T-helper 2 cell (primary cell): ENCODE measurements at places on chromosomes 6 and 20.

DNA sequence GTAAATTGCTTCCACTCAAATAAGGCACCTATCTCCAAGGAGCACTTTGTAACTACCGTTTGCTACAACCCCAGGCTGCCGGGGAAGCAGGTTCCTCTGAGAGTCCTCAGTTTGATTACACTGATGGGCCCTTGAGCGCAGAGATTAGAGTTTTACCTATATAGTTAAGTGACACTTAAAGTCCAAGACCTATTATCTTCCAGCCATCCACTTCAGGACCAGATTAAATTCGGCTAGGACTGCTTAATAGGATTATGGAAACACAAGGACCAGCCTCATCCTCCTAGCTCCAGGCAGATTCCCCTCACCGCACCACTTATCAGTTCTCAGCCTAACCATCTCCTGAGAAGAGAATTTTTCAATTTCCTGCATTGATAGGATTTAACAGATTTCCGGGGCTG, 64.7 kb upstream of the TIAM2 start:
- no peak for DNase-seq

DNA sequence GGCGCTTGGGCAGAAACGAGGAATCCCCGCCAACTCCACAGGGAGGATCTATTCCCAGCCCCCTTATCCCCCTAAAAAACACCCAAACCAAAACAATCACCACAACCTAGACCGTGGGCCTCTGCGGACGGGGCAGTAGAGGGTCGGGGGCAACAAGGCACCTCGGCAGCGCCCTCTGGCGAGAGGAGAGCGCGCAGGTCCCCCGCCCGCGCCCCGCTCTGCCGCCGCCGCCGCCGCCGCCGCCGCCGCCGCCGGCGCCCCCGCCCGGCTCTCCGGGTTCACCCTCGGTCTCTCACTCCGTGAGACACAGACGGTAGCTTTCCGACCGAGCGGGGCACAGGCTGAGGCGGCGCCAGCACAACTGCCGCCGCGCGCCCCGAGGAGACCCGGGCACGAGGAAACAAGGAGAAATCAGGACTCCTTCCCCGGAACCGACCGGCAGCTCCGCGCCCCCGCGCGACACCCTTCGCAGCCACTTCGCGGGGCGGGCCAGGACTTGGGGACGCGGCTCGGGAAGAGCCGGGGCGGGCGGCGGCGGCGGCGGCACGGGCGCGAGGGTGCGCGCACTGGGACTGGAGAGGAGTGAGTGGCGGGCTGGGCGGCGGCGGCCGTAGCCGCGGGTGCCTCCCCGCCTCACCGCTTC, at the start of gene SLC35F1:
SLC35F1 (plus strand) TSS at position 307 of the 643 bp plus-strand sequence.
- DNase-seq: peak; percentile 22

GRCh38 chr6:165186041-165186440, 123.4 kb downstream of the C6orf118 start:
- DNase-seq: no peak

- DNase-seq: no peak
Observed at GRCh38 chr20:15022921-15023320, 685.5 kb upstream of the FLRT3 start.

DNA sequence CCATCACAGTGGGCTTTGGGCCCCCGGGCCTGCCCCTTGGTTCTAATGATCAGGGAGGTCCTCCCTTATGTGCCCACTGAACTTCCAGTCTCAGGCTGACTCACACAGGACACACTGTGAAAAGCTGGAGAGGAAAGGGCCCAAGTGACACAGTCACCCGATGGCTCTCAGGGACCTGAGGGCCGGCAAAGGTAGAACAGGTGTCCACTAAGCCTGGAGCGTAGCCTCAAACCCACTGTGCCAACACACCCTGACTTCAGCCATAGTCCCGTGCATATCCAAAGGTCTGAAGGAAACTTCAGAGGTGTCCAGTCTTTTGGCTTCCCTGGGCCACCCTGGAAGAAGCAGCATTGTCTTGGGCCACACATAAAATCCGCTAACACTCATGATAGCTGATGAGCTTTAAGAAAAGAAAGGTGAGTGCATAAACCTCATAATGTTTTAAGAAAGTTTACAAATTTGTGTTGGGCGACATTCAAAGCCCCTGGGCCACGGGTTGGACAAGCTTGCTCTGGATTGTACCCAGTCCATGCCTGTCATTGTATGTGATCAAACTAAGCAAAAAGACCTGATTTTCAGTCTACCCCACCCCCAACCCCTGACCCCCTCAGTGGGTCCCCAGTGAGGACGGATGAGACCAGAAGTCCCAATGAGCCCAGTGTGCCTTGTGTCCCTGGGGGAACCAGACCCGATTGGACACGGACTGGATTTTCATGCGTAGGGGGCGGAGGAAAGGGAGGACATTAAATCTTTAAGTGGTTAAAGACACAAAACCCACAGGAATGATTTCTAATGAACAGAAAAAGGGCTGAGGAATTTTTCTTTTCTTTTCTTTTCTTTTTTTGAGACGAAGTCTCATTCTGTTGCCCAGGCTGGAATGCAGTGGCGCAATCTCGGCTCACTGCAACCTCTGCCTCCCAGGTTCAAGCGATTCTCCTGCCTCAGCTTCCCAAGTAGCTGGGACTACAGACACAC, 6.1 kb downstream of the RAMACL start:
- no peak for DNase-seq

GRCh38 chr6:143561105-143561704, 49.7 kb upstream of the FUCA2 start:
- no peak for DNase-seq
